Hematopoietic multipotent progenitor cell (in vitro differentiated cells): ENCODE measurements at places on chromosomes 5 and 9. TPM values are rescaled to one million over a fixed set of nuclear protein-coding genes. Genes with fewer than 3 reads are reported as not detected.

PTGES gene
- under 0.01 TPM for total RNA-seq

LECT2 gene
- total RNA-seq = not detected

FAM174A gene
- 26.9 TPM for total RNA-seq

CCNO gene
- under 0.01 TPM for total RNA-seq

DIRAS2 gene
- under 0.01 TPM for total RNA-seq

IQGAP2 gene
- 86.2 TPM for total RNA-seq

RNF183 gene
- under 0.01 TPM for total RNA-seq

CDC20B gene
- not detected for total RNA-seq

IL3 gene
- not detected for total RNA-seq

DROSHA gene
- 25.6 TPM for total RNA-seq

ROR2 gene
- 0.27 TPM for total RNA-seq

TMEFF1 gene
- 0.54 TPM for total RNA-seq

DOCK8 gene
- 73.2 TPM for total RNA-seq

CCL27 gene
- not detected for total RNA-seq

NEURL1B gene
- 18.3 TPM for total RNA-seq

PIP5KL1 gene
- 0.27 TPM for total RNA-seq

CCDC192 gene
- not detected for total RNA-seq

THBS4 gene
- total RNA-seq = under 0.01 TPM

SCGB3A2 gene
- total RNA-seq = not detected

HMGCR gene
- total RNA-seq = 23.4 TPM

SLC6A19 gene
- total RNA-seq = under 0.01 TPM

ANKRD31 gene
- total RNA-seq = under 0.01 TPM

OR1Q1 gene
- under 0.01 TPM for total RNA-seq

OLFM1 gene
- 0.27 TPM for total RNA-seq

CYSRT1 gene
- total RNA-seq = 0.27 TPM

UBE2B gene
- 12.9 TPM for total RNA-seq

OBP2B gene
- not detected for total RNA-seq
